ENCODE measurements at places on chromosomes 12 and 14.
A peak's percentile ranks its signal among the peaks of the same experiment; 100 is the strongest.

DNA sequence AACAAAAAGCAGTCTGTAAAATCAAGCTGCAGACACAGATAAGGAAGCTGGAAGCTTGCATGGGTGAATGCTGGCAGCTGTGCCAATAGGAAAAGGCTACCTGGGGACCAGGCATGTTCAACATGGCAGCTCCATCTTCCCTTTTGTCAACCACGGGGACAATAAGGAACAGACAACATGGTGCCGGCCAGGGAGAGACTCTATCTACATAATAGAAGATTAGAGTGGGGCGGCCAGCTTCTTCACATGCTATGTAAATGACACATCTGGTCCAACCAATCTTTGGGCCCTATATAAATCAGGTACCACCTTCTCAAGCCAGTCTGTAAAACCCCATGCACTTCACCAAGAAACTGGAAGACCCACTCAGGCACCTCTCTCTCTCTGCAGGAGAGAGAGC is 157.6 kb downstream of the SUDS3 start:
- no peak for DNase-seq

DNA sequence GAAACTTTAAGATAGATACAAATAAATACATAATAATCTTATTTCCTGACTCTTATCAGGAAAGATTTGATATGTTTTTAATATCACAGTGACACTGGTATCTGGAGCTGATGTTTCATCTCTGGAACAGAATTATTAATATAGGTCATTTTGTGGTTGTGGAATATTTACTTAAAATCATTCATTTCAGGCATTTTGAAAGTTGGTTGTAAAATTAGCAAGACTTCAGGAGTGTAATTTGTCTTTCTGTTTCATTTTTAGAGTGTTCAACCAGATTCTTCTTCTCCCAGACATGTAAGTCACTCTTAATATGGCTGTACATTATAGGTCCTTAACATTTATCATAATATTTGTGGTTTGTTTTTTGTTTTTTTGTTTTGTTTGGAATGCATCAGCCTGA is 115.7 kb downstream of the PCNX1 start:
- no peak for DNase-seq

DNA sequence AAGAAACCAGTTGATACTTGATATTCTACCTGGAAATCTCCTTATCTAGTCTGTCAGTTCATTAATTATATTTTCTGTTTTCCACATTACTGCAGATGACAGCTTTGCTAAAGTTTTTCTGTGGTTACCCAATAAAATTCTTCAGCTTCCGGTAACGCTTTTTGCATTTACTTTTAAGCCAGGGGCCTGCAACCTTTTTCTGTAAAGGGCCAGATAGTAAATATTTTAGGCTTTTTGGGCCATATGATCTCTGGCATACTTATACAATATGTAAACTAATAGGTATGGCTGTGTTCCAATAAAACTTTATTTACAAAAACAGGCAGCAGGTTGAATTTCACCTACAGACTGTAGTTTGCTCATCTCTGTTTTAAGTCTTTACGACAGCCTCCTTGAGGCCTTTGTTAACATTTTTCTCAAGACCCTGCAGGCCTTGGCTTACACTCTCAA is 48.3 kb downstream of the SPATS2 start:
- no peak for DNase-seq

- no peak for DNase-seq
Measured at GRCh38 chr12:26268841-26269561, 73.6 kb downstream of the SSPN start.

DNA sequence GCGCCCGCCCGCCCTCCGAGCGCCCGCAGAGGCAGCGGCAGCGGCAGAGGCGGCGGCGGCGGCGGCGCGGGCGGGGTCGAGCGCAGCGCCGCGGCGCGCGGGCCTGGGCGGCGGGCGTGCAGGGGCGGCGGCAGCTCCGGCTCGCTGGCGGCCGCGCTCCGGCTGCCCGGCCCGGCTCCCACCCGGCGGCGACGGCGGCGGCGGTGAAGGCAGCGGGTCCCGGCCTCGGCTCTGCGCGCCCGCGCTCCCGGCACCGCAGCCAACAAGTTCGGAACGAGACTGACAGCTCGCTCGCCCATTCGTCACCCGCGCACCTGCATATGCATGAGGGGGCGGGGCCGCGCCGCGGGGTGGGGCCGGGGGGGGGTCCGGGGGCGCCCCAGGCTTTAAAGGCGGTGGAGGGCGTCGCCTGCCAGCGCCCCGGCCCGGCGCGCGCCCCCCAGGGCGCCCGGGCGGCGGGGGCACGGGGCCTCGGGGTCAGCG is at the start of gene JAG2:
Gene JAG2, minus strand, starts transcription at position 281 of the 483 bp plus-strand sequence. CDS start 356 bp downstream, outside the sequence.
- DNase-seq = no peak

DNA sequence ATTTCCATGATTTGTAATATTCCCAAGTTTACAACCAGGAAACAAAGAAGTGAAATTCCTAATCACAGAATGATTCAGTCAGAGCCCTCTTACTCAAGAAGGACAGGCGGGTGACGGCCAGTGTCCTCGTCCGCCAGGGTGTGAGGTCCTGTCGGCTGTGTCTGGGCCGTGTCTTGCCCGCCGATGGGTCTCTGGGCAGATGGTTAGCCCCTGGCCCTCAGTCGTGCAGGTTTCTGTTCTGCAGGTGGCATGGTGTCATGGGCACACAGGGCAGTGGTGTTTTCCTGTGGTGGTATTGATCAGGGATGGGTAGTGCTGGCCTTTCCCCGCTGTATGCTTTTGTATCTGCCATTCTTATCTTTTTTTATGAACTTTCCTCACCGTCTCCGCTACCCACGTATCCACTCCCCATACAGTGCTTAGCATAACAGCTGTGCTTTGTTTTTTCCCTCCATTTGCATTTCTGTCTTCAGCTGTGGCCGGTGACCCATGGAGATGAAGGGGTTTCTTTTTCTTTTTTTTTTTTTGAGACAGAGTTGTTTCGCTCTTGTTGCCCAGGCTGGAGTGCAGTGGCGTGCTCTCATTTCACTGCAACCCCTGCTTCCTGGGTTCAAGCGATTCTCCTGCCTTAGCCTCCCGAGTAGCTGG is 100.7 kb downstream of the TSPAN9 start:
- no peak for DNase-seq

- DNase-seq = no peak
Measured at GRCh38 chr14:37325332-37325731, 127.6 kb downstream of the MIPOL1 start.

DNA sequence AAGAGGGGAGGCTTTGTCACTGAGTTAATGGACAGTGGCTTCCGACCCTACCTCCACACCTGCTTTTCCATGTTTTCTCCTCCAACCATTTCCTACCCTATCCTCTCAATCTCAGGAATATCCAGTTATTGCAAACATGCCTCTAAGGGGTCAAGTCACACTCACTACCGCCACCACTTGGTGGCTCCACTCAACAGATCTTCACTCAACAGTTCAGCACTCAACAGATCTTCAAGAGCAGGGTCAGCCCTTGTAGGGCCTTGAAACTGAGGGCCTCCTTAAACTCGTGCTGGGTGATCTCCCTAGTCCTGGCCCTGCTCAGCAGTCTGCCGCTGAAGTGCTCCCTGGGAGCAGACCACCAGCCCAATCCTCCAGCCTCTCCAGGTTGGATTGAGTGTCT is 14.2 kb downstream of the ZNF641 start:
- no peak for DNase-seq

DNA sequence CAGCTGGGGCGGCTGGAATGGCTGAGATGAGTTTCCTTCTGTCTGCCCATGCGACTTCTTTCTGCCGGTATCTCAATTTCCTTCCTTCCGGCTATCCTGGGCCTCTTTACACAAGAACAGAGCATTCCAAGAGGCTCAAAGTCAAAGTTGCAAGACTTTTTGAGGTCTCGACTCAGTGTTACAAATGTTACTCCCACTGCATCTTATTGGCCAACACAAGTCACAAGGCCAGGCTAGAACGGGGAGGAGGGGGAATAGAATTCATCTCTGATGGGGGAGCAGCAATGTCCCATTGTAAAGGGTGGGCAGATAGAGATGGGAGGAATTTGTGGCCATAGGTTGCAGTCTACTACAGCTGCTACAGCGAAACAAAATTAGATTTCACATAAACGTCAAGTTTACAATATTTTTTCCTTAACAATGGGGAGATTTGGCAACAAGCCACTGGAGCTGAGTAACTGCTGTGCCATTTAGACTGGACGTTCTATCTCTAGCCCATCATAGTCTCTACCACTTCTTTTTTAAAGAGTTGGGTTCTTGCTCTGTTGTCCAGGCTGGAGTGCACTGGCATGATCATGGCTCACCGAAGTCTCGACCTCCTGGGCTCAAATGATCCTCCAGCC is 9.5 kb upstream of the NYNRIN start:
- no peak for DNase-seq

DNA sequence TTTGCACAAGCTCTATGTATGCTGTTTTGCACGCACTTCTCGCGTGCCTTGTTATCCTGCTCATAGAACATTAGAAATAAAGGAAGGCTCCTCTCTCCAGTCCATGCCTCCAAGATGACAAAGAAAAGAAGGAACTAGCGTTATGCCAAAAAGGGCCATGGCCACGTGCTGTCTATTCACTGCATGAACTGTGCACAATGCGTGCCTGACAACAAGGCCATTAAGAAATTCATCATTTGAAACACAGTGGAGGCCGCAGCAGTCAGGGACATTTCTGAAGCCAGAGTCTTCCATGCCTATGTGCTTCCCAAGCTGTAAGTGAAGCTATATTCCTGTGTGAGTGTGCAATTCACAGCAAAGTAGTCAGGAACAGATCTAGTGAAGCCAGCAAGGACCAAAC is 22.2 kb upstream of the PRMT8 start:
- no peak for DNase-seq

GRCh38 chr12:69511469-69512267 is 41.5 kb downstream of the FRS2 start:
- DNase-seq = no peak

DNA sequence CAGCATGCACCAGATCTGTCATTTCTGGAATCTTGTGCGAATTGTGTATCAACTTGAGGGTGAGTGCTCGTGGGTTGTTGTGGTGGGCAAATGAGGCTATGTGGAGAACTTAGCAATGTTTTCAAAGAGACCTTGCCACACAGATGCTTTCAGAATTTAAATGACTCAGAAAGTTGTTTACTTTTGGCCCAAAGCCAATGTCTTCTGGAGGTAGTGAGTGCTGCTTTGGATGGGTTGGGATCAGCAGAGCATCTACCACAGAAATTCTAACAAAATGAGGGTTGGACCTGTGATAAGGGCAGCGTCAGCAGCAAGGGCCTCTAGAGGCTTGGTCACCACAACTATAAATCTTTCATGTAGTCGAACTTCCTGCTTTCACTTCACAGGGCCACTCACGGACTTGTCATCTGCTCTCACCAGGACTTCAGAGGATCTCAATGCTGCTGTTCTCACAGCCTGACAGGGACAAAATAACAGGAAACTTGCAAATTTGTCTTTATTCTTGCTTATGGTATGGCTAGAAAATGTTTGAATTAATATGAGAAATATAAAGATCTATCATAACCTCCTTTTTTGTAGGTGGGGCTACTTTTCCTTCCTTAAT is 111.4 kb downstream of the DACT1 start:
- no peak for DNase-seq

- no peak for DNase-seq
Measured at GRCh38 chr14:35286707-35287106, 5.5 kb upstream of the PSMA6 start.

GRCh38 chr12:68865399-68866164 is 57.6 kb downstream of the MDM2 start:
- no peak for DNase-seq

GRCh38 chr12:128365651-128366231 is 98.8 kb downstream of the TMEM132C start:
- DNase-seq = no peak

- peak; percentile 77 for DNase-seq
Measured at GRCh38 chr14:23056956-23057756, at the start of gene CDH24. Gene CDH24 (minus strand): TSS chr14:23057520. CDS start chr14:23055733, 1,787 bp downstream.

All from right lobe of liver (tissue), 6 donors.